ENCODE measurements at places on chromosomes 7 and 10.

GRCh38 chr7:20021066-20021465 lies 196.1 kb downstream of the MACC1 start:
- no peak for DNase-seq

DNA sequence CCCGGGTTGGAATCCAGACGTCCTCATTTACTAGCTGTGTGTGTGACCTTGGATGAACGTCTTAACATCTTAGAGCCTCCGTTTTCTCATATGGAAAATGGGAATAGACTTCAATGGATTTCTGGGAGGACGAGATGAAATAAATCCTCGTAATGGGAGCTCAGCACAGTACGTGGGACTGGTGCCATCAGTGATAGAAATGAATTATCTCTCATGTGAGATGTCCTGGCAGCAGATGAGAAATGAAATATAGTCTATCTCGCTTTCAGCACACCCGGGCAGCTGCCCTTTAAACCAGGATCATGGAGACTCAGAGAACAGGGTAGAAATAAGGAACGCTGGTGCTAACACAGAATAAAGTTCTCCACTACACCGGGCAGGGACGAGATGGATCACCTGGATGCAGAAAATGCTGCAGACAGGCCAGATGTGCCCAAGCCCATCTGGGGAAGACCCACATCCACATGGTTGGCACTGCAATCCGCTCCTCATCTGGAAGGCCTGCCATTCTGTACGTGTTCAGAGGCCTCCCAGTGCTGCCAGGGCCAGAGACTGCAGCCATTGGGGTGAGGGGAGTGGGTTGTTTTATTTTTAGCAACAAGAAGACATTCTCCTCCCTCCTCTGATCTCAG lies 11.1 kb upstream of the EMX2 start:
- no peak for DNase-seq

DNA sequence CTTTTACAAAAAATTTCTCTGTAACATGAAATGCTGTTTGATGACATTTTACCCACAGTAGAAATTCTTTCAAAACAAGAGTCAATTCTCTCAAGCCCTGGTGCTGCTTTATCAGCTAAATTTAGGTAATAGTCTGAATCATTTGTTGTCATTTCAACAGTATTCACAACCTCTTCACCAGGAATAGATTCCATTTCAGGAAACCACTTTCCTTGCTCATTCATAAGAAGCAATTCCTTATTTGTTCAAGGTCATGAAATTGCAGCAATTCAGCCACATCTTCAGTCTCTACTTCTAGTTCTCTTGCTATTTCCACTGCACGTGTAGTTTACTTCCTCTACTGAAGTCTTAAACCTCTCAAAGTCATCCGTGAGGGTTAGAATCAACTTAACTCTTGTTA lies 14.1 kb downstream of the STAG3 start:
- DNase-seq = no peak

DNA sequence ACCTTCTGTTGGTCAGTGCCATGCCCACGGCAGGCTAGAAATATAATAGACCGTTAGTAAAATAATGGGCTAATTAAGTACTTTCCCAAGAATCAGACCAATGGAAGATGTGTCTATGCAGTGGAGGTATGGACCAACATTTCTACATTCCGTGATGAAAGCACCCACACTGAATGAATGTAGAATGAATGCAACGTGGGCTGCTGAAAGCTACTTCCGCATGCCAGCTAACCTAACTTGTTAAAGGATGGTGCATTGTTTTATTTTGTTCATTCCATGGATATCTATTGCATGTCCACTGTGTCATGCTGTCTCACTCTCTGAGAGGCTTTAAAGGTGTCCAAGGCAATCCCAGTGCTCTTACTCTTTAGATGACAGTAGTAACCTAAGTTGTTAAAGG lies 112.9 kb upstream of the CAV2 start:
- DNase-seq = no peak

- no peak for DNase-seq
Measured at GRCh38 chr10:33215154-33215553, 119.3 kb downstream of the NRP1 start.
